ENCODE measurements at places on chromosomes 11 and 22. TPM values are rescaled to one million over a fixed set of nuclear protein-coding genes. Genes with fewer than 3 reads are reported as not detected.
A peak's percentile ranks its signal among the peaks of the same experiment; 100 is the strongest.

The HORMAD2 gene
- total RNA-seq = not detected

The EIF4G2 gene
- total RNA-seq = 288 TPM

The MYOD1 gene
- not detected for total RNA-seq

GRCh38 chr11:7905961-7906429 lies 25.1 kb downstream of the OR10A6 start:
- peaks cover 9% of the 10 kb centered on the region for H3K4me1 ChIP-seq
- no peaks in the 10 kb centered on the region for H3K36me3 ChIP-seq
- H3K27ac ChIP-seq = peak overlapping the region; percentile 20
- DNase-seq = no peak
- H3K4me3 ChIP-seq = no peak overlapping the region

- no peak for DNase-seq
- no peak overlapping the region for H3K4me3 ChIP-seq
- H3K4me1 ChIP-seq = peaks cover 23% of the 10 kb centered on the region
- H3K36me3 ChIP-seq = peaks cover 39% of the 10 kb centered on the region
- no peak overlapping the region for H3K27ac ChIP-seq
Measured at GRCh38 chr11:119359365-119360214, 13.1 kb upstream of the MFRP start.

- H3K4me3 ChIP-seq = no peak overlapping the region
- H3K27ac ChIP-seq = peak overlapping the region; percentile 50
- DNase-seq = no peak
- no peaks in the 10 kb centered on the region for H3K27me3 ChIP-seq
- no peaks in the 10 kb centered on the region for H3K4me1 ChIP-seq
Measured at GRCh38 chr11:128852327-128853023, 14.6 kb downstream of the KCNJ1 start.

DNA sequence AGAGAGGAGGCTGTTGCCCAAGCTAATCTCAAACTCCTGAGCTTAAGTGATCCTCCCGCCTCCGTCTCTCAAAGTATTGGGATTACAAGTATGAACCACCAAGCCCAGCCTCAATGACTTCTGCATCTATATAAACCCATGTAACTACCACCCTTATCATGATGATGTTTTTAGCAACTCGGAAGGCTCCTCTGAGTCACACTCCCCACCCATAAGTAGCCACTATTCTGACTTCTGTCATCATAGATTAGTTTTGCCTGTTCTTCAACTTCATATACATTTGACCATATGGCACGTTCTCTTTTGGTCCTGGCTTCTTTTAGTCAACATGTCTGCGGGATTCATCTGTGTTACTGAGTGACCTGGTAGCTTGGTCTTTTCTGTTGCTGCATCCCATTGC lies 6.4 kb upstream of the FOSL1 start:
- H3K4me1 ChIP-seq = no peaks in the 10 kb centered on the region
- no peaks in the 10 kb centered on the region for H3K36me3 ChIP-seq
- no peak overlapping the region for H3K4me3 ChIP-seq
- H3K27me3 ChIP-seq = no peaks in the 10 kb centered on the region

The MLC1 gene
- not detected for total RNA-seq

GRCh38 chr11:70420496-70420895 lies 22.2 kb downstream of the CTTN start:
- H3K27me3 ChIP-seq = no peaks in the 10 kb centered on the region
- no peaks in the 10 kb centered on the region for H3K4me1 ChIP-seq
- peaks cover 42% of the 10 kb centered on the region for H3K36me3 ChIP-seq
- no peak for DNase-seq

DNA sequence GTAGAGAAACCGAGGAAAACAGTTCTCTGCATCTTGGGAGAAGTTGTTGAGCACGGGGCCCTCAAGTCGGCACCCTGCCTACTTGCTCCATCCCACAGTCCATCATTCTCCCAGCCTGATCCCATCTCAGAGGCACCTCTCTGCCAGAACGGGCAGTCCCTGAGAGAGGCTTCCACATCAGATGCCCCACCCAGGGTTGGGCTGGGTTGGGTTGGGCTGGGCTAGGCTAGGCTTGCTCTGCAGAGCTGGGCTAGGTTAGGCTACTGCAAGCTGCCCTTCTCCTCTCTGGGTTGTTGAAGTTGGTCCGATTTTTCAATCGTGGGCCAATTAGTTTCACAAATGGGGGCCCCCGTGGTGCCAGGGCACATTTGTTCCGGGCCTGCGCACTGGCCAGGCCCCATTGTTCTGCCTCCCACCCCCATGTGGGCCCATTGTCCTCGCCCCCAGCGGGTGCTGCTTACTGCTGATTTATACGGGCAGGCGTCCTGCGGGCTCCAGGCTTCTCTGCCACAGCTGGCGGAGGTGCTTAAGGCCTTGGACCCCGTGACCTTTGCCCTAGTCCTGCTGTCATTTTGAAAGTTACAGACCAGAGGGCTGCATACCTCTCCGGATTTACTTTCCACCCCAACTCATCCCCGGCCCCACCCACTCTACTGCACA lies 63.7 kb upstream of the NNMT start:
- H3K36me3 ChIP-seq = no peaks in the 10 kb centered on the region
- no peak for DNase-seq
- no peak overlapping the region for H3K27ac ChIP-seq
- no peak overlapping the region for H3K4me3 ChIP-seq
- no peaks in the 10 kb centered on the region for H3K27me3 ChIP-seq

DNA sequence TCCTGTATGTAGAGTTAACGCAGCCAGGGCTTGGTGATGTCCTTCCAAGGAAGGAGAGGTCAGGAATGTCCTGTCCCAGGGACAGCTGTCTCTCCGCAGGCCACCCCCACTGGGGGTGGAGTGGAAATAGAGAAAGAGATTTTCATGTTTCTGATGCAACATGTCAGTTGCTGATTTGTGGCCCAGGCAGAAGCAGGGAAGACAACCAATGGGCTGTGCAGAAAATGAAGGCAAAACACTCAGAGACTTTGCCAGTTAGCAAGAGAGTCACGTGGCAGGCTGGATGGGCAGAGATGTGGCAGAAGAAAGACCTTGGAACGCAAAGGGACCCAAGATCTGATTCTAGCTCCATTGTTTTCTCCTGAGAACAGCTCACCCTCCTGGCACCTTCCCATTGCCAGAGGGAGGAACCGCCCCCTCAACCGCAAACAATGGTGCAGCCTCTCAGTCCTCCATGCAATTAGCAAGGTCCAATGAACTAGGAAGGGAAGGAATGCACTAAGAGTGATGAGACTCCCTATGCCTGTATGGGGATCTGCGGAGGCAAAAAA lies 71.0 kb downstream of the SYN3 start:
- no peak for DNase-seq
- no peaks in the 10 kb centered on the region for H3K36me3 ChIP-seq
- H3K4me3 ChIP-seq = no peak overlapping the region
- H3K27ac ChIP-seq = no peak overlapping the region

- H3K27ac ChIP-seq = no peak overlapping the region
- no peaks in the 10 kb centered on the region for H3K36me3 ChIP-seq
- DNase-seq = no peak
- no peaks in the 10 kb centered on the region for H3K27me3 ChIP-seq
- H3K4me1 ChIP-seq = no peaks in the 10 kb centered on the region
Measured at GRCh38 chr11:126886636-126887035, 113.9 kb downstream of the KIRREL3 start.

DNA sequence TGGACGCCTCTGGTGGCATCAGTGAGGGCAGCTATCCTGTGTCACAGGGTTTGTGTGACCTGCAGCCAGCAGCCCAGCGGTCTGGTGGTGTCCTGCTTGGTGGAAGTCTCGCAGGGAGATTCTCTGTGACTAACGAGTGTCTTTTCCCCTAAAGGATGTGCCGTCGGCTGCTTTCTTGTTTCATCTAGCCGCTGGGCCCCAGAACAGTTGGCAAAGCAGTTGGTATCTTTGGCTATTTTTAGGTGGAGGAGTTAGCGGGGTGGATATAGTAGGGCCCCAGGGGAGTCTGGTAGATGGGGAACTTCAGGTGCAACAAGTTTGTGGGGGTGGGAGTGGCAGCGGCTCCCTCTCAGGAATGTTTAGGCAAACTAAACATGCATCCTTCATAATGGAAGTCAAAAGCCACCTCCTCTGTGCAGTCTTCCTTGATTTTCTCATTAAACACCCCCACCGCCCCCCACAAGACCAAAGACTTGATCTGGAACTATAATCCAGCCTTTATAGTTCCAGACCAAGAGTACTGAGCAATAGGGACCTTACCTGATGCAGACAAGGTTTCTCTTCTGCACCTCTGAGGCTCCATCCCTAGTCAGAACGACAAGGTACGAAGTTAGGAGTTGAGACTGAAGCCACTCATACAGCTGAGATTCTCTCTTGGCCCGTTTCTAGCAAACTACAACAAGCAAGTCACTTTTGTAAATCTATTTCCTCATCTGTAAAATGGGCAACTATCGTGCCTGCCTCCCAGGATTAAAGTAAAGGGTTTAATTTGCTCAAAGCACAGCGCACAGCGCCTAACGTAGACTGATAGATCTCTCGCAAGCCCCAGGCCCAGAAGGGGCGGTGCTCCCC lies 1.1 kb upstream of the PELI3 start:
- no peaks in the 10 kb centered on the region for H3K4me1 ChIP-seq
- no peak for DNase-seq
- peak overlapping the region; percentile 51 for H3K4me3 ChIP-seq
- no peaks in the 10 kb centered on the region for H3K27me3 ChIP-seq

DNA sequence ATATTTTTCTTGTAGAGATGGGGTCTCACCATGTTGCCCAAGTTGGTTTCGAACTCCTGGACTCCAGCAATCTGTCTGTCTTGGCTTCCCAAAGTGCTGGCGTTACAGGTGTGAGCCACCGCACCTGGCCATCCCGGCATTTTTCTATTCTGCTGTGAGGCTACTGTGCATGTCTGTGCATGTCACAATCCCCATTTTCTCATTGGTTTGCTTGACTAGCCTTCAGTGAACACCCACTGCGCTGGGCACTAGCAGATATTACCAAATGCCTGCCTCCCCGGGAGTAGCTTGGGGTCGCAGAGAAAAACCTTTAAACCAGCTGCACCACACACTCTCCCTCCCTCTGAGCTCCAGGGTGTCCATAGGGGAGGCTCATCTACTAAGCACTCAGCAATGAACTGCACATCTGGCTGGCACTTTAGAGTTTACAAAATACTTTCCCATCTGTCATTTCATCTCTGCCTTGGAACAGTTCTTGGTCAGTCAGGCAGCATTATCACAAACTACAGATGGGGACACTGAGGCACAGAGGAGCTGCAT lies 4.9 kb downstream of the CSNK1E start:
- H3K27me3 ChIP-seq = no peaks in the 10 kb centered on the region
- H3K4me1 ChIP-seq = peaks cover 12% of the 10 kb centered on the region
- no peak overlapping the region for H3K4me3 ChIP-seq

GRCh38 chr11:66042996-66043906 lies 5.7 kb downstream of the GAL3ST3 start:
- no peak for DNase-seq
- H3K36me3 ChIP-seq = no peaks in the 10 kb centered on the region
- H3K4me3 ChIP-seq = no peak overlapping the region
- H3K27me3 ChIP-seq = no peaks in the 10 kb centered on the region
- H3K27ac ChIP-seq = no peak overlapping the region

The TIMP3 gene
- total RNA-seq = 50.5 TPM

DNA sequence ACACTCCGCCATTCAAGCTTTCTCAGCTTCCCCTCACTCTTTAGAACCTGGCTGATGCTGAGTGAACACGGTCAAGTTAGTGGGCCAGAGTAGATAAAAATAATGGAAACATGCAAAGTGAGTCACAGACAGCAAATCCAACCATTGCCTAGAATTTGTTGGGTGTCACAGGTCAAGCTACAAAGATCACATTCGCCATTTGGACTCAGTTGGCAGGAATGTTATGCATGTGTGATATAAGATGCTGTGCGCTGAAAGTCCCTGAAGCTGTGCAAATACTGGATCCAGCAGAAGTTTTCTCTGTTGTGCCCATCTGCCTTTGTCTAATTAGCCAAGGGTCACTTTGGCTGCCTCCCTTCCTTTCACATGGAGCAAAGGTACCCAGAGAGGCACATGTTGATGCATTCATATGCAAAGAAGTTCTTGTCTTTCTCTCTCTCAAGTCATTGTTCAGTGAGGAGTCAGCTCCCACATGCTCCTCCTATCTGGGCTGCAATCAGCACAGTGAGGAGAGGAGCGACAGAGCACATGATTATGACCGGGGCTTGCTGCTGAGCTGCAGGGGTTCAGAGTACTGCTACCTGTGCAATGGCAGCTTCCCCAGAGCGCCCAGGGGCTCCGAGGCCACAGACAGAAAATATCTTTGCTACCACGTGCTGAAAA lies 39.7 kb downstream of the FLI1 start:
- H3K27me3 ChIP-seq = no peaks in the 10 kb centered on the region
- H3K27ac ChIP-seq = no peak overlapping the region
- H3K4me3 ChIP-seq = no peak overlapping the region
- no peaks in the 10 kb centered on the region for H3K36me3 ChIP-seq
- DNase-seq = no peak

DNA sequence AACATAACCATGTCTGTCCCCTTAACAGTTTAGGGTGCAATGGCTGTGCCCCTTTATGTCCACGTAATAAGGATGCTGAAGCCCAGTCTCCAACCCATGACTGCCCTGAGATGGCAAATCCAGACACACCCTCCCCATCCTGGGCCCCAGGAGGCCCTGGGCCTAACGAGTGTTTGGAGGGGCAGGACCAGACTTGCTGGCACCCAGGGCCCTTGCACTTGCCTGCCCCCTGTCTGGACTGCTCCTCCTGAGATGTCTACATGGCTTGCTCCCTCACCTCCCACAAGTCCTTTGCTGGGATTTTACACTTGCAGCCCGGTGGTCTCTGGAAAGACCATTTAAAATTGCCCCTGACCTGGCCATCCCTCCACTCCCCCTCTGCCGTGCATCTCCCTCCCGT lies 132.2 kb upstream of the NECTIN1 start:
- H3K27me3 ChIP-seq = no peaks in the 10 kb centered on the region
- no peak overlapping the region for H3K4me3 ChIP-seq
- H3K4me1 ChIP-seq = no peaks in the 10 kb centered on the region
- DNase-seq = no peak
- no peaks in the 10 kb centered on the region for H3K36me3 ChIP-seq

The ATP5MG gene
- 47.7 TPM for total RNA-seq

The P2RX6 gene
- 0.39 TPM for total RNA-seq

DNA sequence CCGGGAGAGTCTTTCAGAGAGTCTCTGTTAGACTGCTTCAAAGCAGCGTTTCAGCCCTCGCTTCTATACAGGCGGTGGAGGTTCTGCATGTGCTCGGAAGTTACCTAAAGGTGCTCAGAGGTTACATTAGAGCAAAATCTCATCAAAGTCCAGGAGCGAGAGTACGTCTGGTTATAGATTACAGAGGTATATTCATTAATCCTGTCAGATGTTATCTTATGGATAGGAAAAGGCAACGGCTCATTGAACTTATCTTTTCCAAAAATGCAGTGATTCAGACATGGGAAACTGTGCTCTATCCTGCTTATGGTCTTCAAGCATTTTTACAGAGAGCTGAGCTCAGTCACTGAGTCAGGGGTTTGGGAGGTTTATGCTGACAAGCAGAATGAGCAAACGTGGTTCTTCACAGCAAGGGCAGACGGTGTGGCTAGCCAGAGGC lies 9.1 kb upstream of the ZBED5 start:
- no peak overlapping the region for H3K4me3 ChIP-seq
- DNase-seq = no peak
- peaks cover 2% of the 10 kb centered on the region for H3K4me1 ChIP-seq
- H3K36me3 ChIP-seq = no peaks in the 10 kb centered on the region
- no peaks in the 10 kb centered on the region for H3K27me3 ChIP-seq
- H3K27ac ChIP-seq = no peak overlapping the region

Measured in pancreas (tissue), 10 donors.